ENCODE measurements at places on chromosomes 6 and 20.

GRCh38 chr6:149766156-149766769 is 16.7 kb downstream of the PCMT1 start:
- DNase-seq, result no peak

- DNase-seq, result no peak
Measured at GRCh38 chr20:11936157-11936556, 18.5 kb downstream of the BTBD3 start.

GRCh38 chr20:37310951-37311350 is 21.5 kb downstream of the MANBAL start:
- no peak for DNase-seq

DNA sequence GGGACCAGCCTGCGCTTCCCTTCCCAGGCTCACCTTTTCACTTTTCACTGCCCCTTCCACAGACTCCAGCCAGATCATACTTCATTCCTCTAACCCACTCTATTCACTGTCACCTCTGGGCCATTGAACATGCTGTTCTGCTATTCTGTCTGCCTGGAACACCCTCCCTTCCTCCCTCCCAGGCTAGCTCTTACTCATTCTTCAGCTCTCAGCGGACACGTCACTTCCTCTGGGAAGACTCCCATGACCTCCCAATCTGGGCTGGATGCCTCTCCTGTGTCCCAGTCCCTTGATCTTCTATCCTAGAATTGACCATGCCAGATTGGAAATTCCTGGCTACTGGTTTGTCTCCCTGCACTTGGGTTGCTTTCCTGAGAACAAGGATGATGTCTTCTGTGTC is 5.0 kb downstream of the SLC12A5 start:
- DNase-seq, result no peak

DNA sequence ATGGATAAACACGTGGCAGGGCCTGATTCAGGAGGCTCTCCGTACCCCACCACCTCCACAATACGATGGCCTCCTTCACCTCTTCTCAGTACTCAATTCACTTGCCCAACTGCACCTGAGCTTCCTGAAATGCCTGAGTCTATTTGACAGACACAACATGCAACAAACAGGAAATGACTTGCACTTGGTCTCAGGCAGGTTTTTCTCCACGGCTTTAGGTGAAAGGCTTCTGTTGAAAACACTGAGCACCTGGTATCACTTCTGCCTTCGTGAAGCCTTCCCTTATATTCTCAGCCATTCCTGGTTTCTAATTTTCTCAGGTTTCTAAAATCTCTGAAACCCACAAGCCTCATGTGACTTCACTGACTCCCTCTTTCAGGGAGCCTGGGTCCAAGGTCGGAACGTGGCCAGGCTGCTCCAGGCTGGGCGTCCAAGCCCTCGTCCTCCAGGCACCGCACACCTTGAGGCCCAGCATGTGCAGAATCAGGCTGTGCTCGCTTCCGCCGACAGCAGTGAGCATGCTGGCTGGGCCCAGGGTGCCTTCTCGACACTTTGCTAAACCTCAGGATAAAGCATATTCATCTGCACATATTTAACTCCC is 34.7 kb downstream of the TAF4 start:
- DNase-seq, result no peak

- no peak for DNase-seq
Measured at GRCh38 chr6:63714091-63714490, 78.5 kb downstream of the PHF3 start.

DNA sequence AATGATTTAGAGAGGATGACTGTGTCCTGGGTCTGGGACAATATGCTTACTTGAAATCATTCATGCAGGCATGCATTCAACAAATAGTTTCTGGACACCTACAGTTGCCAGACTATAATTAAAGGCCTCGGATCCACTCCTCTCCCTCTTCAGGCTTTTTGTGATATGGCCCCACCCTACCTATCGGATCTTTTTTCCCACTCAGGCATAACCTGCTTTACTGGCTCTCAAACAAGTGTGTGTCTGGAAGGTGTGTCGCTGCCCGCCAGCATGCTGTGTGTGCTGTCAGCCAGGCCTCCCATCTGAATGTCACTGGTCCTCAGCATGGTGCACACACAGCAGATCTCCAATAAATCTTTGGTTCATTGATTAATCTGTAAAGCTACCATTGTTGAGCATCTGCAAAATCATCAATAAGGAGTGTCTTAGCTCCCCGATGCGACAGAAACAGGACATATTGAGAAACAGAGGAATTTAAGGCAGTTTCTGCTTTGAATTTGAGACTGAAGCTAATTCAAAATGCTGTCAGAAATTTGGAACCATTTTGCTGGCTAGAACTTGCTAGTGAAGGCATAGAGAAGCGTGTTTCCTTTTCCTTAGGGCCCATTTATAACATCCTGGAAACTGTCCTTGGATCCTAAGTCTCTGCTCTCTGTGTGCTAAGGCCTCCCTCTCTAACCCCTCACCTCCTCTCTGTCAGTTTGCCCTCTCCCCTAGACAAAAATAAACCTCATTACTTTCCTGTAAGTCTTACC is 23.5 kb upstream of the CCN6 start:
- DNase-seq, result no peak

DNA sequence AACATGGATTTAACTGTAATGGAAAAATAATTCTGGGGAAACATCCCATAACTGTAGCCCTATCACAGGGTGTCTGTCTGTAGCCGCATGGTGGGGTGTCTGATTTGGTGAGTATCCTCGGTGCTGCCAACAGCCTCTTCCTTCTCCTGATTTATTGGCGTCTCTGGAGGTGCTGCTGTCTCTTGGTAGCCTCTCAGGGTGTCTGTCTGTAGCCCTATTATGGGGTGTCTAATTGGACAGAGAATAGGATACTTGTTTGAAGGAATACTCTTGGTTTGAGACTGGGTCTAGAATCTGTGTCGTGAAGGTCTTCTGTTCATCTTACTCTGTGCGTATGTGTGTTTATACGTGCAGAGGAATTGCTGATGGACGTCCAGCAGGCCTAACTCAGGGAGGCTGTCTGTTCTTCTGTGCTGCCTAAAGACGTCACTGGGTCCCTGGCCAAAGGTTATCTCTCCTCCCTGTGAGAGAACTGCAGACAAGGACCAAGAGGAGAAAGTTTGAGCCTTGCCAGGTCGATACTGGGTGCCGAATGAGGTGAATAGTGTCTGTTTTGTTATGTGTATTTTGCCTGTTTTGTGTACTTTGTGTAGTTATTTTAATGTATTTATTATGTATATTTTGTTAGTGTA is 18.9 kb upstream of the AGPAT4 start:
- DNase-seq, result no peak

- no peak for DNase-seq
Measured at GRCh38 chr6:117448732-117449485, 23.2 kb upstream of the ROS1 start.

DNA sequence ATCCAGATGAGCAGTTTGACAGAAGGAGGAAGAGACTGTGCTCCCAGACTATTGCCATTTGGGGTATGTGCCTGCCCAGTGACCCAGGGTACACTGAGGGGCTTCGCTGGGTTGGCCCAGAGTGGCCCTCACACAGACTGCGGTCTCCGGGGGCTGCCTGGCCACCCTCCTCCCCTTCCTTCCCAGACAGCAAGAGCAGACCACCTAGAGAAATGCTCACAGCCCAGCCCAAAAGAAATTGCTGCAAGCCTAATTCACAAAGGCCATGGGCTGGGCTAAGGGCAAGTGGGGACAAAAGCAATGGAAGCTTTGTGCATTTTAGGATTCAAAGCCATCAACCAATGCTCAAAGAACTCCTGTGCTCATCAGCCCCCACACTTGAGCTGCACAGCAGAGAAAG is 277.6 kb downstream of the CDC5L start:
- DNase-seq, result no peak

DNA sequence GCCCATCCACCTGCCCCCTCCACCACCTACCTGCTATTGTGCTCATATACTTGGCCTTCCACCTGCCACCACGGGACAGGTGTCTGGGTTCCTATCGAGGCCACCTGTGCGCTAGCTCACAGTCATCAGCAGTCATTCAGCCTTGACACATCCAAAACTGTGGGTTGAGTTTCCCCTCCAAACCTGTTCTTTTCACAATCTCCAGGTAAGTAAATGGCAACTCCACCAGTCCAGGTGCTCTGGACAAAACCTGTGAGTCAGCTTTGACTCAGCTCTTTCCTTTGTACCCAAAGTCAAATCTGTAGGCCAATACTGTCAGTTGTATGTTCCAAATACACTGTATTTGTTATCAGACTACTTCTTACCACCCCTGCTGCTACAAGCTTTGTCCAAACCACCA is 52.6 kb downstream of the SPTLC3 start:
- no peak for DNase-seq

- no peak for DNase-seq
Measured at GRCh38 chr6:109453594-109454495, 1.7 kb downstream of the MICAL1 start.

- no peak for DNase-seq
Measured at GRCh38 chr20:47051936-47052526, 157.4 kb downstream of the EYA2 start.

DNA sequence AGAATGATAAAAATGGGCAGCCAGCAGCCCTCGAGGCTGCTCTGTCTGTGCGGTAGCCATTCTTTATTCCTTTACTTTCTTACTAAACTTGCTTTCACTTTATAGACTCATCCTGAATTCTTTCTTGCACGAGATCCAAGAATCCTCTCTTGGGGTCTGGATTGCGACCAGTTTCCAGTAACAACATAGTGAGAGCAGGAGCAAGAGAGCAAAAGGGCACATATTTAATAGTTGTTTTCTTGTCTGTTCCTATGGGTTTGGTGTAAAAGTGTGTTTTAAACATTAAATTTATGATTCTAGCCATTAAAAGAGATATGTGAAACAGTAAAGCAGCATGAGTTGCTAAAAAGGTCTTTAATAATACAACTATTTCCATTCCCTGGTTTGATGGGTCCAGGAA is 78.8 kb upstream of the OPRM1 start:
- no peak for DNase-seq

GRCh38 chr20:53040693-53041589 is 68.8 kb downstream of the TSHZ2 start:
- no peak for DNase-seq

DNA sequence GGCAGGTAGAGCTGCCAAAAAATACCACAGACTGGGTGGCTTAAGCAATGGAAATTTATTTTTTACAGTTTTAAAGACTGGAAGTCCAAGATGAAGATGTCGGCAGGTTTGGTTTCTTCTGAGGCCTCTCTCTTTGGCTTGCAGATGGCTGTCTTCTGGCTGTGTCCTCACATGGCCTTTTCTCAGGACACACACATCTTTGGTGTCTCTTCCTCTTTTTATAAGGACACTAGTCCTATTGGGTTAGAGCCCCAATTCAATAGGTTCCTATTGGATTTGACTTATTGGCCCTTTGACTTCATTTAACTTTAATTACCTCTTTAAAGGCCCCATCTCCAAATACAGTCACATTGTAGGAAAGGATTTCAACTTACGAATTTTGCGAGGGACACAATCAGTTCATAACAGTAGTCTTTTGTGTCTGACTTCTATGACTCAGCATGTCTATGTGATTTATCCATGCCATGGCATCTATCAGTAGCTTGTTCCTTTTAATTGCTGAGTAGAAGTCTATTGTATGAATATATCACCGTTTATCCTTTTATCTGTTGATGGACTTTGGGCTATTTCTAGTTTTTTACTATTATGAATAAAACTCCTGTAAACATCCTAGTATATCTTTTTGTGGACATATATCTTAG is 11.0 kb upstream of the TCP11 start:
- DNase-seq, result no peak

DNA sequence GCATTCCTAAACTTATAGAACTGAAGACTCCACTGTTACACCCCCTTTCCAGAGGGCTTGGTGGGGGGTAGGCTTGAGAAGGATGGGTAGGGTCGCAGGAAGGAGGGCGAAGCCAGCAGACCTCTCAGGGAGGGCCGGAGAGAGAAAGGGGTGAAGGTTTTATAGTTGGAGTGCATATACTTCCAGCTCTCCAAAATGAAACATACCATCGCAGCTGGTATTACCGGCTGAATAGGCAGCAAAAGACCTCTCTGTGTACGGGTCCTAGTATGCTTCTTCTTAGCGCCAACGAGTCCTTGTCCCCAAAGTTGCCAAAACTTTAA is 1.0 kb upstream of the VGLL2 start:
- DNase-seq, result no peak

DNA sequence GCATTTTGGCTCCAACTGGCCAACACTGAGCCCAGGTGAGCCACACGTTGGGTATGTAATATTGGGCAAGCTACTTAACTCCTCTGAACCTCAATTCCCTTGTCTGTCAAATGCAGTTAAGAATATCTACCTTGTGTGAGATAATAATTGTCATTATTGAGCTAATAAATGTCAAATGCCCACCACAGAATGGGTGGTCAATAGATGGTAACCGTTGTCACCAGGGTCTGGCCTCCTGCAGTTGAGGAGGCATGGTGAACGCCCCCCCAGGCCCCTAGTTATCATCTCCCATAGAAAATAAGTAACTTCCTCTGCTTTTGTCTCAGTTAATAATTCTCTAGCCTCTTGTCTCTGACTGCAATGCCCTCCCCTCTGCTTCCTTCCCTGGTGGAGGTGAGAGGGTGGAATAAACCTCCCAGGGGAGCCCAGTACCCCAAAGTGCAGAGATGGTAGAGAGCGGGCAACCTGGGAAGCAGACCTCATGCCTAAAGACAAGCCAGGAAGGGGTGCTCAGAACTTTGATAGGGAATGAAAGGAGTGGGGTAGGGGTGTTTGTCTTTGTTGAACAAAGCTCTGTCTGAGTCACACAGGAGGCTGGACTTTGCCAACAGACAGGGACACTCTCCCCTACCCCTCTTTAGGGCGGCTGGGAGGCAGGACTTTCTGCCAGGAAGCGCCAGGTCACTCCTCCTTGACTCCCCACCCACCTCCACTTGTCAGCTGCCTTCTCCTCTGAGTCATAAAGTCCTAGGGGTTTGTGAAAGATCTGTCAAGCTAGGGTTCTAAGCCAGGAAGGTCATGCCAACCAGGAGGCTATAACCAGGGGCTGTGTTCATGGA is 1.3 kb upstream of the UNC5CL start:
- DNase-seq, result no peak

DNA sequence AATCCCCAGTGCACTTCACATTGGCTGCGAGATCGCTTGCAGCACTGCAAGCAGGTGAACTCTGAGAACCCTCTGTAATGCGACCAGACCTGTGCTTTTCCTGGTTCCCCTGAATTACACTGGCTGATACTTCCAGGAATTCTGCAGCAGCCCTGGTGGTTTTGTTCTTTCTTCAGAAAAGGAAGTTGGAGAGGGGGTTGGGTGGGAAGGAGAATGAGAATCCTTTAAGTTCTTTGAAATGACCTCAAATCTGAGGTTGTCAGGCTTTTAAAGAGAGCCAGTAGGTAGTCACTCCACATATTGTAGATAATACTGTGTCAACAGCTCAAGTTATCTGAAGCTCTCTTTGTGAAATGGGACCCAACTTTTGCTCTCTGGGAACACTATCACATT is 62.4 kb downstream of the GCNT2 start:
- DNase-seq, result no peak
